ENCODE measurements at places on chromosomes 2 and 18.

DNA sequence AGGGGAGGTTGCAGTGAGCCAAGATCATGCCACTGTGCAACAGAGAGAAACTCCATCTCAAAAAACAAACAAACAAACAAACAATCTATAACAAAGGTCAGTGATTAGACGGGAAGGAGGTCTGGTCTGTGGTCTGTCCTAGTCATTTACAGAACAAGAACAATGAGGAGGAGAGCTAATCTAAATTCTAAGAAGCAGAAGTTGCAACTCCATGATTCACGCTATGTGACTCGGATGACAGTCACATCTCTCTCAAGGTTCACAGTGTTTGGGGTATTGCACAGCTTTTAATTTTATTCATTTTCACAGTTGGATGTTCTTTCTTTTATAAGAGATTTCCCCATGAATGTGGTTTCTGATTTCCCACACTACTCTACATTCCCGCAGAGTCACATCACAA lies 218.7 kb upstream of the PIEZO2 start:
- no peak for DNase-seq

DNA sequence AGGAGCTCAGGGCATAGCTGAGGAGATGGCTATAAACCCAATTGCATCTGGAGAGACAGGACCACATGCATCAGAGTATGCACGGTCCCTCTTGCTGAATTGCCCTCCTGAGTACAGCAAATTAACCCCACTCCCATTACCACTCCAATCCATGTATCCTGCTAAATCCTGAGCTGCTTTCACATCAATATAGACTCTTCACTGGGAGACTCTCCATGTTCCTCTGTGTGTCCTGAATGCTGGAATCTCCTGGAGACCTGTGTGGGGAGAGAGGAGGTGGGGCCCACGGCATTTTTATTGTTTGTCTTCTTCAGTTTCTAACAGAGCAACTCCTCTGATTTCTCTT lies 41.6 kb downstream of the THNSL2 start:
- no peak for DNase-seq

DNA sequence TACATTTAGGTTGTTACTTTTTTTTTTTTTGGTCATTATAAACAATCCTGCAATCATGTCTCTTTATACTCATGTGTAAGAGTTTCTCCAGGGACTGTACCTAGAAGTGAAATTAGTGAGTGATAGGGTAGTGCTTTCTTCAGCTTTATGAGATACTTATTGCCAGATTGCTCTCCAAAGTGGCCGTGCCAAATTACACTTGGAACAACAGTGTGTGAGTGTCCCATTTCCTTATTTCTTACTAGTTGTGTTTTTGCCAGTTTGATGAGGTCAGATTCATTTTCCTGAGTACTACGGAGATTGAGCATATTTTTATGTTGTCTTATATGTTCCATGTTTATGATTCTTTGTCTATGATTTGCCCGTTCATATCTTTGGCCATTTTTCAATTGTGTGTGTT lies 39.2 kb downstream of the GALNT1 start:
- no peak for DNase-seq

GRCh38 chr2:42092084-42092996 lies 44.5 kb downstream of the PKDCC start:
- DNase-seq: no peak

DNA sequence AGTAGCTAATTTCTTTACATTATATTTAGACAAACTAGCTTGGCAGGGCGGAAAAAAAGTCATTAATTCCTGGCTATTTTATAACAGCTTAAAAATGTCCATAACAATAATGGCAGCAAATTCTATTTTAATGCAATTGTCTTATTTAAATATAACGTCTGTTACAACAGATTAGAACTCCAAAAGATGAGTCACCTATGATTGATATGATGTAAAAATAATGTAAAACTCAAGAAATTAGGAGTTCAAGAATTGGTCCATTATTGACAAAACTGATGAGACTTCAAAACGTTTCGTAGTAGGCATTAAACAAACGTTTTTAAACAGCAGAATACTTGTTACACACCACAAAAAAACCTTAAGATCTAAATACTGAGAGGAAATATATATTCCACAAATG lies 2.7 kb downstream of the XPO1 start:
- DNase-seq: no peak

GRCh38 chr2:43877782-43878464 lies 39.2 kb downstream of the ABCG8 start:
- no peak for DNase-seq

DNA sequence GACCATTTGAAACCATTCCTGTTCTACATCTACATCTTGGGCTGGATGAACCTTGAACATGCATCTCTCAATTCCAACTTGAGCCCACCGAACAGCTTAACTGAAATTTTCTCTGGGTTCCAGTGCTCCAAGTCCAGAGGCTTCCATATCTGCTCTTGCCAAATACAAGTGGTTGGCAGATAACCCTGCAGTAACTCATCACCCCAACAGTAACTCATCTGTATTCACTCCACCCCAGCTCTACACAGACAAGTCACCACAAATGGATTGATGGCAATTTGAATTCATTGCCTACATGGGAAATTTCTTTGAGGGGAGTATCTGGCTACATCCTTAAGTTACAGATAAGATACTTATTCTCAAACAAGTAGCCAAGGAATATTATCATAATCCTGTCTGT lies 502.4 kb upstream of the TNP1 start:
- DNase-seq: no peak

GRCh38 chr18:74745633-74746403 lies 148.1 kb downstream of the ZNF407 start:
- no peak for DNase-seq

DNA sequence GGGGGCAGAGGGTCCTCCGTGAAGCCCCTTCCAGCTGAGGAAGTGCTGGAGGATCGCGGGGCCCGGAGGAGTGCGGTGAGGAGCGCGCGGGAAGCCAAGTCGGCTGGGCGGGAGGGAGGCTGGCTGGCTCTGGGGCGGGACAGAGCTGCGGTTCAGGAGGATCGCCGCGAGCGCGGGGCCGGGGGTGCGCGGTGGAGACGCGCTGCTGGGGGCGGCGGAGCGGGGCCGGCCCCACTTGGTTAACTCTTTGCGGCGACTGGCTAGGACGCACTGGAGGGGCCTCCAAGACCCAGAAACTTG lies 464 bp downstream of the CYBRD1 start:
- DNase-seq: peak; percentile 16

DNA sequence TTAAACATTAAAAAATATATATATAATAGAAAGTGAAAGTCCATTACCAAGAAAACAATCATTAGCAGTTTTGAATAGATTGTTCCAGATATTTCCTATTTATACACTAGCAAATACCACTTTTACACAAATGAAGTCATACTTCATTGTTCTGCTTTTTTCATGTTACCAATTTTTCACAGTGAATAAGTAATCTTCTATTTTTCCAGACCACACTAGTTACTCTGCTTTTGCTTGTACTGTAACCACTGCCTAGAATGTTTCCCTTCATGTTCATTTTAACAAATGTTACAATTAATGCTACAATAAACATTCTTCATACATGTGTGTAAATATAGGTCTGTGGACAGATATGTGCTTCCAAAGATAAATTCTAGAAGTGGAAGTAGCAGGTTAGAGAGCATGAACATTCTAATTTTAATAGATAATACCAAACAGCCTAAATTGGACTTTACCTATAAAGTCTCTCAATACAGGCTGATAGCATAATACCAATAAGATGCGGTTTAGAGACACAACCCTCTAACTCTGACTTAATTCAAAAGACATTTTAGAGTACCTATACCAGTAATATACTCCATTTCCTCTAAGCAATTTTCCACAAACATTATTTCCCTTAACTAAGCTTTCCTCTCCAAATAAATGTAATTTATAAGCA lies 17.0 kb downstream of the ITSN2 start:
- no peak for DNase-seq

DNA sequence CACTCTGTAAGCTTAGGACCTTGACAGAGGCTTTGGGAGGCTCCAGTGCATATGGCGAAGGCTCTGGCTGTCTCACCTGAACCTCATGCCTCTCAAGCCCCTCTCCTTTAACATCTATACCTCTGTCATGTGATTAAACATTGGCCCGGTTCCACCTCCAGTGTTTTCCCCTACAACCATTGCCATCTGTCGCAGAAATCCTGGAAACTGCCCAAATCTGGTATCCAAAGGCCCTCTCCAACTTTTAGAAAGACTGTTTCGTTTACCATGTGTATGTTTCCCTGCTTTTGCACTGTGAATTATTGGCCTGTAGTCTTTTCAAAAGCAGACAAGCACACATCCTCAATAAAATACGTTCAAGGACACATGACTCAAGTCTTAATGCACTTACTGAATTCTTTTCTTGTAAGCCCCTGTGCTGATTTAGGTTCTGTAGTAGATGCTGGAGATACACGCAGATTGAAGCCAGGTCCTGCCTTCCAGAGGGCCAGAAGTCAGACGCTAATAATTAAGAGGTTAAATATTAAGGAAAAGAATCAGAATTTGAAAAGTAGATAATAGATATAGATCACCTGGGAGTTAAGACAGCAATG lies 386.4 kb upstream of the SLC14A2 start:
- no peak for DNase-seq
